Stimulated activated CD8-positive, alpha-beta memory T cell treated with anti-CD3 and anti-CD28 coated beads, Interleukin-4, amount 100 ng/mL, for 4 hours (primary cell): ENCODE measurements at places on chromosomes 1 and 21.

DNA sequence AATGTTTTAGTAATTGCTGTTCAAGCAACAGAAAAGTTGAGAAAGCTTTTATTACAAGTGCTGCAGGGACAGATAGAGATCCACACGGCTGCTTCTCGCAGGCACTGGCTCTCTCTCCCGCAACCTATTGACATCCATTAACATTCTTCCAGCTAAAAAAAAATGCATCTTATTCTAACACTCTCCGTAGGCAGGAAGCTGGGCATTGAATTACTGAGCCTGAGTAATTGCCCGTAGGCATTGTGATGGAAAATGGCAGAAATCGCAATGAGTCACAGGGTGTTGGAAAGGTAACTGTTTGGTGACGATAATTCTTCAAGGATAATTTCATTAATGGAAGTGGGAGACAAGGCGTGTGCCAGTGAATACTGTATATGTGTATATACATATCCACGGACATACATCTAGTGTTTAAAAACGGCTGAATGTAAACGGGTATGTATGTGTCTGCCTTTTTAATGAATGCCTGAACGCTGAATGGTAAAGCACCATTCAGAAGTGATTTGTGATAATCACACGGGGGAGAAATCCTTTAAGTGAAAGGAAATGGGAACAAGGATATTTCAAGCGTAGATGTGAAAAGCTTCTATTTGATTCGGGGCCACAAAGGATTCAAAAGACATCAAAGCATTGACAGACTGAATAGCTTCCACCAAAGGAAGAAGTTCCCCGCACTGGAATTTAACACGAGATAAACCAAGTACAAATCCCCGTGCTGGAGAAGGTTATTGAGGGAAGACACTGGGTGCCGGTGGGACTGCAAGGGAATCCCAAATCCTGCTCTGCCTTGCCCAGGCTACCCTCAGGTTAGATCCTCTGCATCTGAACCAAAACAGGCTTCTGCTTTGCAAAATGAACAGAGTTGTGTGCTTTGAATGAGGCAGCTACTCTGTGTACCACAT, 567.2 kb downstream of the NPHP4 start:
- DNase-seq: no peak

DNA sequence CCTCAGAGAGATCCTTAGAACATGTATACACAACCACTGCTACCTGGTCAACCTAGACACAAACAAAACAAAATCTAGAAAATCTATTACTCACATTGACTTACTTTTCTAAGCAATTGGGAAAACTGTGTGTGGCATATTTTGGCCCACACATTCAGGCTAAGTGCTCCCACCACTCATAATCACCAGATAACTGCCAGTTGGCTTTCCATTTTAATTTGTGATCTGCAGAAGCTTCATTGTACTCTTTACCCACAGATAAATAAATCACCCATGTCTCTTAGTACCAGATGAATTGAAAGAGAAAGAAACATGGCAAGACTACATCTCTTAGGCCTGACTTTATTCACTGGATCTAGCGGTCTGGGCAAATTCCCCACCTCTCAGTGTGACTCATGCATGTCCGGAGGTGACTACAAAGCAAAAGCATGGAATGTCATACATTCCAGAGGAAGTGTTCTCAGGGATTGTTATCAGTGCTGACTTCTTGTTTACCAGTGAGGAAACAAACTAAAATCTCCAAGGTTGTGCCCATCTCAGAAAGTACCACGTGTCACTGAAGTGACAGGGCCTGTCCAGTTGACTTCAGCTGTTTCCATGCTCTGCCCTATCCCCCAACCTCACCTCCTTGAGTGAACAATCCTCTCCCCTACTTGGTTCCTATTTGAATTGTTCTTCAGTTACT, 52.4 kb upstream of the BCL10 start:
- no peak for DNase-seq

GRCh38 chr1:201584471-201585092, 45.7 kb downstream of the NAV1 start:
- DNase-seq: no peak

GRCh38 chr1:115757326-115757725, 11.2 kb downstream of the CASQ2 start:
- no peak for DNase-seq

GRCh38 chr1:15328351-15329103, 81.2 kb upstream of the EFHD2 start:
- no peak for DNase-seq

- no peak for DNase-seq
Measured at GRCh38 chr1:159212596-159212995, 7.9 kb downstream of the ACKR1 start.

GRCh38 chr1:175200678-175201521, 8.3 kb upstream of the KIAA0040 start:
- no peak for DNase-seq

DNA sequence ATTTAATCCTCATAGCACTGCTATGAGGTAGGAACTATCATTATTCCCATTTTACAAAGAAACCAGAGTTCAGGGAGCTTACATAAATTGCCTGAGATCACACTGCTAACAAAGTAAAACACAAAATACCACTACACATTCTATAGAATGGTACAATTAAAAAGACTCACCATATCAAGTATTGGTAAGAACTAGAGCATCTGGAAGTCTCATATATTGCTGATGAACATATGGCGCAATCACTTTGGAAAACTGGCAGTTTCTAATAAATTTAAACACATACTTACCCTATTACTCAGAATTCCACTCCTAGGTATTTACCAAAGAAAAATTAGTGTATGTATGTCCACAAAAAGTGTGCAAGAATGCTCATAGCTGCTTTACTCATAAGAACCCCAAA, 261.5 kb downstream of the RRAGC start:
- DNase-seq: no peak

DNA sequence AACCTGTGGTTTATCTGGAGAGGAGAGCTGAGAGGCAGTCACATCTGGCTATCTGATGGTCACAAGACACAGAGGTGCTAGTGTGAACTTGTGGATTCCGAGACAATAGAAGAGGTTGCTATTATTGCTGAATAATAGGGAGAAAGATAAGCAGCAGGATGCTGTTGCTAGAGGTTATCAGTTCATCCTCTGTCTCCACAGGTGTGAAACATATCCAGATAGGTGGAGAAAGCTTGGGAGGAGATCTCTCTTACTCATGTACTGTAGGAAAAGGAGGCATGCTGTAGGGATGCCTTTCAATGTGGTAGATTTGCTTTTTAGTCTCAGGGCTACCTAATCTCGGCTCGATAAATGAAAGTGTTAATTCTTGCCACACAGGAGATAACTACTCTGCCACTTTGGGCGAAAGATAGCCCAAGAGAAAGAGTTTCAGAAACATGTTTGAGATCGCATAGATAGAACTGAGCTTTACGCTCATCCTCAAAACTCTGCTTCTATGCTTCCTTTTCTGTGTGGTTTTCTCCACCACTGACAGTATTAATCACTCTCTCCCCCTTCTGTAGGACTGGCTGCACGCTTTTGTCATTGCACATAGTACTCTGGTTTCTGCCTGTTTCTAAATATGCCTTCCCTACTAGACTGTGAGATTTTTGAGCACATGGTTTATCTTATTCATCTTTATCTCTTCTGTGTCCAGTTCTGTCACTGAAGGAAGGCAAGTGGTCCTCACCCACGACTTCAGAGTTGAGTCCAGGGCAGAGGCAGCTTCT, 36.7 kb upstream of the PLXNA2 start:
- DNase-seq: no peak

DNA sequence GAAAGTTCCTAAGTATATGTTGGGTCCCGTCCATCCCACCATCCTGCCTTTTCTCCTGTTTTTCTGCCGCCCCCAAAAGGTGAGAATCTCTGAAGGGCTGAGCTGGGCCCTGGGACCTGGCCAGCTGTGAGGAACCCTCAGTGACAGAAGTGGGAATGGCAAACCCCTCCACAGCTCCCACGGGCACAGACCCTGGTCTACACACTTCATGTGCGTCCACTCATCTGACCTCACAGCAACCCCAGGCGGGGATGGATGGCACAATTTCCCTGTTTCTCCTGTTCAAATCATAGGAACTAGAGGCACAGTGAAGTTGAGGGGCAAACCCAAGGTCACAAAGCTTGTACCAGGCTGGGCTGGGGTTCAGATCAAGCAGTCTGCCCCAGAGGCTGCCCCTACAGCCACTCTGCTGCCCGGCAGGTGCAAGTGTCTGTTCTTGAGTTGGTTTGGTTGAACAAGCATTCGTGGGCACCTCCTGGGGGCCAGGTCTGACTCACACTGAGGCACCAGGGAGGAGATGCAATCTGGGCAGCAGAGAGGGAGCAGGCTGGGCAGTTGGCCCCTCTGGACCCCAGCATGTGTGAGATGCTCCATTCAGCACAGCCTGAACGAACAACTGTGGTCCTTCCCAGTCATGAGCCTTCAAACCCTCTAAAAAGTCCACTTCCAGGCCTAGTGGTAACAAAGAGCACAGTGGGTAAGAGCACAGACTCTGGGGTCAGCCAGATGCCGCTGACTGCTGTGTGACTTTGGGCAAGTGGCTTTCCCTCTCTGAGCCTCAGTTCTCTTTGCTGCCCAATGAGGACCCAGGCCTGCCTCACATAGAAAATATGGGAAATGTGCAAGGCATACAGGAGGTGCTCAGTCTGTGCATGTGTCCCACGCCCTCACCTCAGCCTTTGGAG, 4.0 kb downstream of the EDN2 start:
- DNase-seq: no peak

DNA sequence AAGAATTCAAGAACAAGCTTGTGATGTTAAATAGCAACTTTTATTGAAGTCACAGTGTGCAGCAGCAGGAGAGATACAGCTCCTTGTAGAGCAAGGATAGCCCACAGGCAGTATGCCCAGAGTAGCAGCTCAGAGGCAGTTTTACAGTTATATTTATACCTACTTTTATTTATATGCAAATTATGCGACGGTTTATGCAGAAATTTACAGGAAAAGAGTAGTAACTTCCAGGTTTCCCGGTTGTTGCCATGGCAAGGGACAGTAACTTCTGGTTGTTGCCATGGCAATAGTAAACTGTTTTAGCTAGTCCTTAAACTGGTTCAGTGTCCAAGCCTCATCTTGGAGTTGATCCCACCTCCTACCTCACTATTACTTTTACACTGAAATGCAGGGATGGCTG, 344.6 kb upstream of the LYPLAL1 start:
- DNase-seq: no peak

DNA sequence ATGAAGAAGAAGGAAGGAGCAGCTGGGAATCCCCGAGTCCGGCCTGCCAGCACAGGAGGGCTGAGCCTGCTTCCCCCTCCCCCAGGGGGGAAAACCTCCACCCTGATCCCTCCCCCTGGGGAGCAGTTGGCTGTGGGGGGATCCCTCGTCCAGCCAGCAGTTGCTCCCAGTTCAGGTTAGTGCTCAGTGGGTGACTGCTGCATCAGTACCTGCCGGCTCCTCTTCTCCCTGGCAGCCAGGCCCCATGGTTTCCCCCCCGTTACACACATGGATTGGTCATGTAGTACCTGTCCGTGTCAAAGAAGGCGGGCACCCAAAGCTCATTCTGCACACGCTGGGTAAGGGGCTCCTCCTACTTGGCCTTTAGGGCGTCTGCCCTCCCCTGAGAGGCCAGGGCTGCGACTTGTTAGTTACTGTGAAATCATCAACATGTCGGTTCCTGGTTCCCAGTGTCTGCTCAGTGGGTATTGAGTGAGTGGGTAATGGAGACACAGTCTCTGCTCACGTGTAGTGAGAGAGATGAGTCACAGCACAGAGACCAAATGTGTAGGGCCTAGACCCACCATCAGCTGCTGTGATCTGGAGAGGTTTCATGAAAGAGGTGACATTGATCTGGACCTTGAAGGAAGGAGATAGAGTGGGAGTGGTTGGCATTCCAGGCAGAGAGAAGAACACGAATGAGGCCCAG, 11.5 kb downstream of the NECAP2 start:
- DNase-seq: no peak

DNA sequence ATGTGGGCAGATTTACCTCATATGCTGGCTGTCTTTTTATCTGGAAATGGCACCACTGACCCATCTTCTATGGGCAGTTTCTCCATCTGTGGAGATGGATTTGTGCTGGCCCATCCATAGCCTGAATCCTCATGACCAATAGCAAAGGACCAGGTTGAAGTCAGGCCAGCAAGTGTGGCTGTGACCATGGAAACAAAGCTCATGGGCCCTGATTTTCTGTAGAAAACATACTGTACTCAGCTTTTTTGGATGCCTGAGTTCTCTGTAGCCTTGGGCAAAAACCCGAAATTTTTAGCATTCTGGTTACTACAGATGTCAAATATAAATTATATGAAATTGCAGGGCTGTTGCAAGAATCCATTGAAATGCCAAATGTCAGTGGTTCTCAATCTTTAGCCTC, 155.0 kb downstream of the PLXNA2 start:
- DNase-seq: no peak

DNA sequence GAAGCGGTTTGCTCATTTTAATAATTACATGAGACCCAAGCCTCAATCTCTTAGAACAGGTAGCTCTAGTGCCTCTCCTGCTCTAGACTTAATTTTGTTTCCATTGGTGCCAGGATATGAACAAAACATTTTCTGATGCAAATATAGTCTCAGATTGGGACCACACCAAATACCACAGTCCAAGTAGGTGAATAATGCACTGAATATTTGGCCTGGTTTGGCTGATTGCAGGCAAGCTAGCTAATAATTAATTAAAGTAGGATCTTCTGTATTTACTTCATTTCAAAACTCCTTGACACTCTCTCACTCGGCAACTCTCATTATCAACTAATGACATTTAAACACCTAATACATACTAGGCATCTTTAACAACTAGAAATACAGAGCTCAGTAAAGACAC, 219.6 kb downstream of the LTN1 start:
- DNase-seq: no peak

DNA sequence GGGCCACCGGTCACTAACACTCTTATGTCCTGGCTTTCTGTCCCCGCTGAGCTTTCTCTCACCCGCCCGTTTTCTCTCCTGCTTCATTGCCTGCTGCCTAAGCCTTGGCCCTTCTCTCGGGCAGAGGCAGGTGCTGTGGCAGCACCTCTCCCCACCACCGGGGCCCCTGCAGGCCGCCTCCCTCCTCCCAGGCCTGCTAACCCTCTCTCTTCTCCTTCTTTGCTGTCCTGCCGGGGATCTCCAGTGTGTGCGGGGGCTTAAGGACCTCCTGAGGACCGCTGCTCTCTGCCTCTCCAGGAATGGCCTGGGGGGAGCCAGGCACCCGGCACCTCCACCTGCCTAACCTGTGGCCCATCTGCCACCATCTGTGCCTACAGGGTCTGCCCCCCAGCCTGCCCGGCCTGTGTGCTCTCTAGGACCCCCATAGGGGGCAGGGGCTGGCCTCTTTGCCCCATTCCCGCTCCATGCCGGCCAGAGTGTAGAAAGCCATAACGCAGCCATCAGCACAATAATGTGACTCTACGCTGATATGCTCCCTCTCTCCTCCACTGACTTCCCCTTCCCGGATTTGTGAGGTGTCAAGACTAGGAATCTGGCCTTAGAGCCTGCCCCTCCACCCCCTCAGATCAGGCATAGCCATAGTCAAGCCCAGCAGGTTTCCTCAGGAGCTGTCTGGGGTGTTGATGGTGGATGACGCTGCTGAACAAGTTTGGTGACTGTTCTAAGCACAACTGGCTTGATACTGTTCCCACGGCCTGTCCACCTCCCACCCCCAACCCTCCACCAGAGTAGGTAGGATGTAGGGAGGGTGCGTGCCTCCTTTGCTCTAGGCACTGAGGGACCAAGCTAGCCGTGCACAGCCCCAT, 6.1 kb upstream of the SFN start:
- no peak for DNase-seq

- no peak for DNase-seq
Measured at GRCh38 chr1:168246506-168246905, 20.7 kb downstream of the SFT2D2 start.
